Esophagus squamous epithelium (tissue), 5 donors: ENCODE measurements at places on chromosomes 6 and 20.

- DNase-seq: no peak
These were observed 133.2 kb downstream of the SNX5 start for GRCh38 chr20:17835240-17835933.

GRCh38 chr20:32363492-32363891 is 5.4 kb downstream of the ASXL1 start:
- DNase-seq: no peak

- no peak for DNase-seq
These were observed 21.5 kb downstream of the OR2B2 start for GRCh38 chr6:27890445-27891319.

DNA sequence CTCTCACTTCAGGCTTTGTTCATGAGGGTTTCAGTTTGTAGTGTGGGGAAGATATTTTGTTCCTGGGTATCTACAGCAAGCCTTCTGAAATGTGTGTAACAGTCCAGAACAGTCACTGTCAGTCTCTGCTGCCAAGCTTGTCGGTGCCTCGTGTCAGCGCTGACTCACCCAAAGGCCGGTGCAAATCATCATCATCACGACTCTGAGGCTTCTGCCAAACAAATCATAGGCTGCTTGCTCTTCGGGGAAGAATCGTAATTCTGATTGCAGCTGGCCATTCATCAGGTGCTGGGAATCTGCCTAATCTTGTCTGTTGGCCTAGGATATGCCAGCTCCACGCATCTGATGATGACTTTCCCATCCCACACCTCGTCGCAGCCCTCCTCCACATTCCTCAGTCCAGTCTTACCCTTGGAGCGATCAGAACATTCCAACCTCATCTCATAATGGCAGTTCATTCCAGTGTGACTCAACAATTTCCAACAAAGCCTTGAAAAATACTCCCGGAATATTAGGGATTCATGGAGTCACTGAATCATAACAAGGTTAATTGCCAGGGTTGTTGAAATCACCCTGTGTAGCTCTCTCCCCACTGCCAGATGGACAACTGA is 40.9 kb downstream of the ALDH8A1 start:
- DNase-seq: no peak

DNA sequence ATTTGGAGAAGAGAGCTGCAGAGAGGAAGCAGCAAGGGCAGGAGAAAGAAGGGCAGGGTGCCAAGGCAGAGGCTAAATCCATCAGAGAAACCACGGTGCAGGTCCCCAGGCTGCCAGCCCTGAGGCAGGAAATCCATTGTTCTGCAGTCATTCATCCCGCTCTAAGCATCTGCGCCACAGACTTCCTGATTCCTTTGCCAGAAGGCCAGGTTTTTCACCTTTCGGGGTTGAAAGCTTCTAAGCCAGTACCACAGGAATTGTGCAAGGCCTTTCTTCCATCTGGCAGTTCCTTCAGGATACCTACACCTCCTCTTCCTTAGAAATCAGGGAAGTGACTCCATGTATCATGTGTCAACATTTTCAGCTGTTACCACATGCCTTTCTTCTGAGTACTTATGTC is 45.6 kb downstream of the ADGRF5 start:
- no peak for DNase-seq

GRCh38 chr20:25273046-25273445 is 25.2 kb downstream of the PYGB start:
- no peak for DNase-seq

DNA sequence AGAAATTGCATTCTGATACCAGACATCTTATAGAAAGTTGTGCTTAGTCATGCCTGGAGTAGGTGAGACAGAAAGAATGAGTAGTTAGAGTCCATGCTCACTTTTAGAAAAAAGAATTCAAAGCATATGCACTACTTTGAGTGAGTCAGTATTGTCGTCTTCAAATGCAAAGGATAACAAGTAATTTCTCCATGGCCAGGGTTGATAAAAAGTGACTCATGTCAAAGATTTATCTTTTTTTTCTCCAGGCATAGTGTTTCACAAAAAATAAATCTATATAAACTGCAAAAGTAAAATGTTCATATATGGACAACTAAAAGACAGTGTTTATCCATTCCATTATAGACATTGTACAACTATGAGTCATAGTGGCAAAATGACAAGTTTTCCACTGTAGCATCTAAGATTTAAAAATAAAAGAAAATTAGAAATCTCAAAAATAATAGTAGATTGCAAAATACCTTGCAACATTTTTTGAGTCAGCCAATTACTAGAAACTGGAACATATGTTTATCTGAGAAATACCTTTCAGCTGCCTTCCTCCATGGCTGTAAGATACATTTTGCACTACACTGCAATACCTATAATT is 329.6 kb downstream of the GRIK2 start:
- no peak for DNase-seq

- no peak for DNase-seq
These were observed 60.7 kb downstream of the EYA4 start for GRCh38 chr6:133301835-133302234.

- DNase-seq: no peak
These were observed 293.5 kb downstream of the ADGB start for GRCh38 chr6:146892283-146892612.

GRCh38 chr20:62929051-62929538 is 2.8 kb upstream of the DIDO1 start:
- DNase-seq: no peak
